Smooth muscle cell of bladder (primary cell): ENCODE measurements at places on chromosomes 1 and 21. TPM values are rescaled to one million over a fixed set of nuclear protein-coding genes. Genes with fewer than 3 reads are reported as not detected.

Gene SMIM1
- total RNA-seq = 2.0 and 2.6 TPM in 2 replicates

Gene HRNR
- under 0.01 TPM in 2 replicates for total RNA-seq

Gene NCAM2
- 1.8 and 9.6 TPM in 2 replicates for total RNA-seq

Gene F13B
- total RNA-seq = not detected in 2 replicates

Gene AIRE
- total RNA-seq = 0.09 and 0.14 TPM in 2 replicates

Gene DIPK1A
- total RNA-seq = 12.5 and 15.8 TPM in 2 replicates

Gene CELA3A
- not detected in 2 replicates for total RNA-seq

Gene NLRP3
- total RNA-seq = 0.09 and 0.14 TPM in 2 replicates
